ENCODE measurements at places on chromosomes 6 and 20.

DNA sequence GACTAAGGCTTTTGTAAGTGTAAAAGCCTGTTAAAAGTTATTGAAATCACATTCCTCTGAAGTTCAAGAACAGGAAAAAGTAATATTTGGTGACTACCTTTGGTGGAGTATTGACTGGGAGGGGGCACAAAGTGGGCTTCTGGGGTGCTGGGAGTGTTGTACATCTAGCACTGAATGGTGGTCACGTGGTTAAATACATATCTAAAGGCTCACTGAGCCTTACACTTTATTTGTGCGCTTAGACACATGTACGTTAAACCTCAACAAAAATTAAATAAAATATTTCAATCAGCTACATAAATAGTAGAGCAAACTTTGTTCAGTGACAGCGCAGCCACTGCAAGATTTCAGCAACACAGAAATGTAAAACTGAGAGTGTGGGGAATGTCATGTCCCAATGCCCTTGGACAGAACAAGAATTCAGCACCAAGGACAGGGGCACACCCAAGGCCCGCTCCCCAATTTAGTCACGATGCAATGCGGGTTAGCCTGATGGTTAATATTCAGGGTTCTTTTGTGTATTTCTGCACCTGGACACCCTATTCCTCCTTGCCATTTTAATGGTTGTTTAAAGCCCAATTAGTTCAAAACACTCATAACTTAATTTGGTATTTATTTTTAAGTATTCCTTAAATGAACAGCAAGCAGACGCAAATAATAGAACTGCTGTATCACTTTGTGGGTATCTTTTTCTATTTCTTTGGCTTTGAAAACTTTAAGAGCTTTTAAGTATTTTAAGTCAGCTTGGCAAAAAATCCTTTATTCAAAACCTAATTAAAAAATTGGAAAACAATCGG, 37.4 kb downstream of the ANGPT4 start:
- DNase-seq = peak; percentile 36

GRCh38 chr20:20084296-20084752, 32.0 kb downstream of the CFAP61 start:
- no peak for DNase-seq

- DNase-seq = no peak
Measured at GRCh38 chr6:43389730-43390295, 20.4 kb upstream of the ZNF318 start.

DNA sequence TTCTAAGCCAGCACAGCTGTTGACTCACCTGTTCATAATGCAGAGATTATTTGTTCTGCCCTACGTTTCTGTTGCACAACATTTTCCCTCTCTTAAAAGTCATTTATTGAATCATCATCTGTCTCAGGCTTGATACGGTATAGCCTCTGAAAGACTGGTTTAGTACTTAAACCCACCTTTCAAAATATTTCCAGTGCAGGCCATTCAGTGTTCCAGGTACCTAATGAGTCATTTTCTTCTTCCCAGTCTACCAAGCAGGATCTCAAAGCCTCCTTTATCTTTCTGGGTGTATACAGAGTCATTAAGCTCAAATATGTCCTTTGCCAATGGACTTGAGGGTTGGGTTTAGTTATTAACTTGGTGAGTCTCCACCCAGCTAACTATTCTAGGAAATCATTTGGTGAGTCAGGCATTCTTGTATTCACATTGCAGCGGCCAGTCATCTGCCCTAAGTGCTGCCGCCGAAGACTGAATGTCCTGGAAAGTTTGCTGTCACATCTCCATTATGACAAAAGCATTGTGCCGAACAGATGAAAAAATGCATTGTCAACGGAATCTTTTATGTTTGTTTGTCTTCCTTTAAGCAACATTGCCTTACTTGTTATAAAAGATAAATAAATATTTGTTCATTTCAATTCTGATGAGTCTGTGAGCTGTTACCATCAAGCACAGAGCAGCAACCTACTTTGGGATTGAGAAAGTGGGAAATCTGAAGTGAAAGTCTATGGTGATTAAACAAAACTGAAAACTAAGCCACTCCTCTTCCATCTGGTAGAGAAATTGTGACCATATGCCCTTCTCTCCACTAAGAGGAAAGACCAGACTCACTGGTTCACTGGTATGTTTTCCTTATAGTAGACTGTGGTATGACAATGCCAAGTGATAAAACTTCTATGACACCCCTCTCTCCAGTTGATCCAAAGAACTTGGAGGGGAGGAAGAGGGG, 14.3 kb upstream of the FAM135A start:
- peak; percentile 23 for DNase-seq

- no peak for DNase-seq
Measured at GRCh38 chr6:81756690-81757089, 4.2 kb upstream of the TENT5A start.

GRCh38 chr20:63785691-63786131, 45.4 kb downstream of the ZBTB46 start:
- DNase-seq = no peak

DNA sequence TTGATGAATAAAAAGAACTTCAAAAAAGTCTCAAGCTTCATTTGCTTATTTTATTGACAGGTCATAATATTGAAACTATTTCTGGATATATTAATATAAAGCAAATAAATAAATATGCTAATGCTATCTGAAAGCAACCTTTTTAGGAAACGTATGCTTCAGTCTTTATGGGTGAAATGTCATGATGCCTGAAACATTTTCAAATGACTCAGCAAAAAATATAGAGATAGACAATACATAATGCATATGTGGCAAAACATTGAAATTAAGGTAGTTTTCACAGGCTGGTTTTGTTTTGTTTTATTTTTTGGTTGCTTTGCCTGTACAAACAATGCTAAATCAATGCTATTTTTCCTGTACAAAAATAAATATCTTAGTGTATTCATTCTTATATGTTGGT, 194.4 kb upstream of the PLCB4 start:
- no peak for DNase-seq

- no peak for DNase-seq
Measured at GRCh38 chr6:126937426-126937825, 181.0 kb upstream of the RSPO3 start.

DNA sequence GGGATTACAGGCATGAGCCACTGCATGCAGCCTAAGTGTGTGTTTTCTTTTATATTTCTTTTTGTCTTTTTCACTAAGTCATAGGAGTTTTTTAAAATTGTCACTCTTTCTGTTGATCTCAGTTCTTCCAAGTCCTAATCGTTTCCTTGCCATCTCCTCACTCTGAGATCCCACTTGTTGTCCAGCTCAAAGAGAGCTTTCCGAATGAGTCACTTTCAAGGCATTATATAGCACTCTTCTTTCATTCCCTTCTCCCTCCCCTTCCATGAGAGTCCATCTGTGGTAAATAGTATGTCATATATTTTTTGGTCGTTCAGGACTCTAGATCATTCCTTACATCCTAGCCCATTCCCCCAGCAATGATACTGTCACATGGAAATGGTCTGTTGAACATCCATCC, 4.3 kb downstream of the VAPB start:
- DNase-seq = peak; percentile 70
